ENCODE measurements at places on chromosomes 2 and 18.

GRCh38 chr2:165357758-165358157 is 111.7 kb upstream of the CSRNP3 start:
- no peak for DNase-seq

DNA sequence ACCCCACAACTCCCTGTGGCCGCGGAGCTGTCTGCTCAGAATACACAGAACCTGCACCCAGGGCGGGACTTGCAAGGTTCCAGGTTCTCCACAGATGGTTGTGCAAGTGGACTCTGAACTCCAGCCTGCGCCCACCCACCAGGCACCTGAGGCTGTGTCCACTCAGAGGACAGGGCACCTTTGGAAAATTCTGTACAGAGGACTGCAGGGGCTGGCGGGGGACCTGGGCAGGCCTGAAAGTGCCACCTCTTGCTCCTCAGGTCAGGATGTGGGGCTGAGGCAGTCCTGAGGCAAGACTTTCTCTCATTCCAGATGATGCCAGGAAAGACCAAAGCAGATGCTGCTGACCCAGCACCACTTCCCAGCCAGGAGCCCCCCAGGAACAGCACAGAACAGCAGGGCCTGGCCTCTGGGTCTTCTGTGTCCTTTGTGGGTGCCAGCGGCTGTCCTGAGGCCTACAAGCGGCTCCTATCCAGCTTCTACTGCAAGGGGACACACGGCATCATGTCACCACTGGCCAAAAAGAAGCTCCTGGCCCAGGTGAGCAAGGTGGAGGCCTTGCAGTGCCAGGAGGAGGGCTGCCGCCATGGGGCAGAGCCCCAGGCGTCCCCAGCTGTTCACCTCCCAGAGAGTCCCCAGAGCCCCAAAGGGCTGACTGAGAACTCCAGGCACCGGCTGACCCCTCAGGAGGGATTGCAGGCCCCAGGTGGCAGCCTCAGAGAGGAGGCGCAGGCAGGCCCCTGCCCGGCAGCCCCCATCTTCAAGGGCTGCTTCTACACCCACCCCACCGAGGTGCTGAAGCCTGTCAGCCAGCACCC is 14.4 kb downstream of the ARID5A start:
- no peak for DNase-seq

DNA sequence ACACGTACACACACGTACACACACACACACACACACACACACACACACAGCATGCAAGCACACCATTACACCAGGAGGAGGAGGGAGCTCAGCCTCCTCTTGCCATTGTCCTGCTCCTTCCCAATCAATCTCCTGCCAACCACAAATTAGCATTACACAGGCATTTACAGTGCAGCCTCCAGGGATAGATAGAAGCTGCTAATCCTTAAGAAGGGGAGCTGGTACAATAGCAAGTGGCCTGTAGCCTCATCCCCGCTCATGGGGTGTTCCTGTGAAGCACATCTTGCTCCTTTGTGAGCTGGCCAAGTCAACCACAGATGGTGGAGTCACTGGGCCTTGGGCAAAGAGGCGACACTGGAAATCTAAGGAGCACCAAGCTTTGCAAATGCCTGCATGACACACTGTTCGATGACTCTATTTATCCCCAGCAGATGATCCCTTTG is 110.3 kb upstream of the PKDCC start:
- DNase-seq, result no peak

DNA sequence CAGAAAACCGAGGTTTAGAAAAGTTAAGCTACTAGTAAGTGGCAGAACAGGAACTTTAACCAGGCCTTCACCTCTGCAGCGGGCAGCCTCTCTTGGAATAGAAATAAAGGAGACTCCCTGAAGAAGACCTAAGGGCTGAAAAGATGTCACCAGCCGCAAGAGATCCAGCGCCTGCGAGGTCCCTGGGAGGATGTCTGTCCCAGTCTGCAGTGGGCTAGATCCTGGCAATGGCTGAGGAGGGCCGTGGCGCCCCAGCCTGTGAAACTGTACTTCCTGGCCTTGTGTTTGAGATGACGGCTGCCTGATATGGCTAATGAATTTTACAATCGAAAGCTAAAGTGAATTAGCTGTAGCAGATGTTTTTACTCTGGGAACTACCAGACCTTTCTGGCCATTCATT is 300.6 kb upstream of the SALL3 start:
- no peak for DNase-seq

- DNase-seq, result no peak
Observed at GRCh38 chr2:174158003-174158402, 90.3 kb downstream of the OLA1 start.

DNA sequence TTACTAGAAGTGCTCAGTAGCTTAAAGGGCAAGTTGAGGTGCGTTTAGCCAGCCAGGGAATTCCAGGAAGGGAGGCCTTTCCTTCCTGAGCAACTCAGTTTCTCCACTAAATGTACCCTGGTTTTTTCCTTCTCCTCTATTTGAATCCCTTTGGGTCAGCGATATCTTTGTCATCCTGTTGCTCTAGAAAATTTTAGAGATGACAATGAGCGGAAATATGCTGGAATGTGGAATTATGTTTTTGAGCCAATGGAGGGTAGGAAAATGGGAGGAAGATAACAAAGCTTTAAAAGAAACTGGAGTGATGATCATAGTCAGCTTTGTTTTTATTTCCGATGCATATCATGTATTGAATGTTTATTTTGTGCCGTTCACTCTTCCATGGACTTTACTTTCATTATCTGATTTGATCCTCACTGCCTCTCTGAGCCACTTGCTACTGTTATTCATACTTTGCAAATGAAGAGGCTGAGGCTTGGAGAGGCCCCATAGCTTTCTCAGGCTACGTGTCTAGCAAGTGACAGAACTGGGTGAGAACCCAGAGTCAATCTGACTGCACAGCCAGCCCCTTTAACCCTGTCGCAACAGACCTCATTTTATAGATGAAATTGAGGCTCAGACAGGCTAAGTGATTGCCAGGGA is 67.3 kb downstream of the NTSR2 start:
- DNase-seq, result no peak

DNA sequence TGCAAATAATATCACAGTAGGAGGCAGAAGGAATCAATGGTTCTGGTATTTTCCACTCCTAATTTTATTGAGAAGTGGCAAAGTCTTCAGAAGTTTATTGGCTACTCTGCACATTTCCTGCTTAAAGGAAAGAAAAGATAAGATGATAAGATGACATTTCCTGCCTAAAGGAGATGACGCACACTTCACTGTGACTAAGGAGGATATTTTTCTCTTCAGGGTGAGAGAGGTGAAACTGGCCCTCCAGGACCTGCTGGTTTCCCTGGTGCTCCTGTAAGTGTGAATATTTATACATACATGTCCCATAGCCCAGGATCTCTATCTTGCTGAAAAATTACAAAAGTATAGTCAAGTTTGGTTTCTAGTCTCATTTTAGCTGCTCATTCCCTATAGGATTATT is 27.9 kb downstream of the COL3A1 start:
- DNase-seq, result no peak

- no peak for DNase-seq
Observed at GRCh38 chr2:122023059-122023864, 267.8 kb downstream of the TSN start.

DNA sequence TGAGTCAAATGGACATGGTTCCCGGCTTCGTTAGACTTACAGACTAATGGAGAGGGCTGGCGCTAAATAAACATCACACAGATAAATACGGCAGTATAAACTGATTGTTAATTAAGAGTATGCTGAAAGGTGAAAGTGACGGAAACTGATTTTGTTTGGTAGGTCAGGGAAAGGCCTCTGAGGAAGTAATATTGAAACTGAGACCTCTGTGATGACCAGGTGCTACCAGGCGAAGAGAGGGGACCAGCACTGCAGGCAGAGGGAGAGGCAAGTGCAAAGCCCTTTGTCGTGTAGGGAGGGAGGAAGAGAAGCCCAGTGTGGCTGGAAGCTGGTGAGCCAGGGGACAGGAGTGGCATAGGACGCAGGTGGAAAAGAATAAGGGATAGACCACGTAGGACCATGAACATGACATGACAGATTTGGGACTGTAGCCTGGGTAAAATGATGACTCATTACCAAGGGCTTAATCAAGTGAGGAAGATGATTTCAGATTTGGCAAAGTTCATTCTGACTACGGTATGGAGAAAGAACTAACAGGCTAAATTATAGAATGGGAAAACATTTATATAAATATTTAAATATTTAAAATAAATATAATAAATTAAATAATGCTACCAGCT is 433.1 kb downstream of the NCKAP5 start:
- no peak for DNase-seq

DNA sequence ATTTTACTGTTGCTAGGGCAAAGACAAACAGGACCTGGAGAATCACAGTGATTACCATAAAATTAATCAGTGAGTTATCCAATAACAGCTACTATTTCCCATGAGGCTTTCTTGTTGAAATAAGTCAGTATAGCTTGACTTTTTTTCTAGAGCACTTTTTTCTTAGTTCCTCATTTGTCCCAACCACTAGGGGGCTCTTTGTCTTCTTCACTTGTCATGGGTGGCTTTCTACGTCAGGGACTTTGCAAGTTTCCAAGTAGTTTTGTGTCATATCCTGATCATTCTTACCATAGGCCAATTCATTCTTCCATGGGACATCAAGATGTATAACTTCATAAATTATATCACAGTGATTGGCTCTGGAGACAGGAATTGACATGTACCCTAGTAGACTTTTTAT is 1019.6 kb upstream of the PIK3C3 start:
- DNase-seq, result no peak

DNA sequence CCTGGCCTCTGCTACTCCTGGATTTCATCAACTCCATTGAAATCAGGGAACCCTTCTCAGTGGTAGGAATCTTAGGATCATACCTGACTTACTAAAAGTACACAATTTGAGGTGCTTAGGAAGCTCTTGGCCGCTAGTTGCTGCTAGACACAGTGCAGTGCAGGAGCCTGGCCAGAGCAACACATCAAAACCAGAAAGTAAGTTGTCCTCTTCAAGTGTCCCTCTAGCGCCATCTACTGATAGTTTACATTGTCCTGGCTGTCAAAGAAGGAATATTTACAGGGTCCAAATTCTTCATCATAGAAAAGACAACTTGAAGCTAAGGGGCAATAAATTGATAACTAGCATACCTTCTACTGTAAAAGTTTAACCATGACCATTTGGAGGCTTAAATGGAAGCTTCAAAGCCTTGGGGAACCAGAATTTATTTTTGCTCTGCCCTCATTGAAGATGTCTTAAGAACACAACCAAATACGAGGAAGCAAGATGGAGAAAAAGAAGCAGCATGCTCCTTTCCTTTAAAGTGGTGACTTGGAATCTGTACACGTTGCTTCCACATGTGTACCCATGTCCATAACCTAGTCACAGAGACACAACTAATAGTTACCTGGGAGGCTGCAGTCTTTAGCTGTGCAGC is 889.1 kb upstream of the GCFC2 start:
- no peak for DNase-seq

GRCh38 chr2:94759211-94759610 is 112.0 kb upstream of the TEKT4 start:
- no peak for DNase-seq
